ENCODE measurements at places on chromosomes 12 and 14.
A peak's percentile ranks its signal among the peaks of the same experiment; 100 is the strongest.

GRCh38 chr14:76957224-76957891 lies 71.2 kb downstream of the IRF2BPL start:
- DNase-seq = peak; percentile 30

GRCh38 chr12:116547955-116548501 lies 11.2 kb upstream of the MAP1LC3B2 start:
- DNase-seq = peak; percentile 53

GRCh38 chr12:5033883-5034282 lies 9.8 kb upstream of the KCNA5 start:
- no peak for DNase-seq

- no peak for DNase-seq
Measured at GRCh38 chr12:126474703-126475102, 1409.5 kb downstream of the AACS start.

DNA sequence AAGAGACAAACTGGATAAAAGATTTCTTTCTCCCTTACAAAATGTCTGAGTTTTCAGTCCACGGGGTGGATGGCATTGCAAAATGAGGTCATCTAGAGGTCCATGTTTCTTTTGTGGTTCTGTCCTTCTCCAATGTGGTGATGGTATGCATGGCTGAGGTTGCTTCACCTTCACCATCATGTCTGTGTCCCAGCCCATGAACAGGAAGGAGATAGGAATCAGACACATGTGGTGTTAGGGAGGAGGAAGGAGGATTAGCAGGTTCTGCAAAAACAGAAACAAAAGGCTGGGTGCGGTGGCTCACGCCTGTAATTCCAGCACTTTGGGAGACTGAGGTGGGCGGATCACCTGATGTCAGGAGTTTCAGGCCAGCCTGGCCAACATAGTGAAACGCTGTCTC lies 11.0 kb upstream of the AEBP2 start:
- no peak for DNase-seq

DNA sequence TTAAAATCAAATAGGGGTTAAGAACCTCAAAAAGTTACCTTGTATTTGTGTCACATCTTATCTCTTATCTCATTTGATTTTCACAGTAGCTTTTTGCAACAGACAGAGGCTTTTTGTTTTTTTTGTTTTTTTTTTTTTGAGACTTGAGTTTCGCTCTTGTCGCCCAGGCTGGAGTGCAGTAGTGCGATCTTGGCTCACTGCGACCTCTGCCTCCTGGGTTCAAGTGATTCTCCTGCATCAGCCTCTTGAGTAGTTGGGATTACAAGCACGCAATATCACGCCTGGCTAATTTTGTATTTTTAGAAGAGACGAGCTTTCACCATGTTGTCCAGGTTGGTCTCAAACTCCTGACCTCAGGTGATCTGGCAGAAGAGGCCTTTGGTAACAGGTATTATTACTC lies 25.7 kb downstream of the RDH12 start:
- no peak for DNase-seq

- no peak for DNase-seq
Measured at GRCh38 chr12:89370421-89370831, 18.1 kb upstream of the DUSP6 start.

GRCh38 chr12:127548123-127548553 lies 718.8 kb upstream of the TMEM132C start:
- DNase-seq = no peak

DNA sequence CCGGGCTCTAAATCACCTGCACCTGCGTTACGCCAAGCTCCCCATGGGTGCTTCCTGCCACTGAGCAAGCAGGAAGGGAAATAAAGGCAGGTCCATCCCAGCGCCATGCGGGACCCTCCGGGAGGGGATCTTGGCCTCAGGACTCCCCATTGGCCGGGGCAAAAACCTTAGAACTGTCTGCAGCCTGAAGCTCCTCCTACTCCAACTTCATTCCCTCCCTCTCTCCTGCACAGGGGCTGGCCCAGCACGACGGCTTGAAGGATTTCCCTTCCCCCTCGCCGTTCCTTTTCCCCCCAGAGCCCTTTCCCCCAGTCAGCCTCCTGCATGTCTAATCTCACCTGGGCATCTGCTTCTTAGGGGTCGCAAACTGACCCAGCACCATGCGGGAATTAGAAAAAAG lies 137.2 kb upstream of the NCOR2 start:
- DNase-seq = no peak

DNA sequence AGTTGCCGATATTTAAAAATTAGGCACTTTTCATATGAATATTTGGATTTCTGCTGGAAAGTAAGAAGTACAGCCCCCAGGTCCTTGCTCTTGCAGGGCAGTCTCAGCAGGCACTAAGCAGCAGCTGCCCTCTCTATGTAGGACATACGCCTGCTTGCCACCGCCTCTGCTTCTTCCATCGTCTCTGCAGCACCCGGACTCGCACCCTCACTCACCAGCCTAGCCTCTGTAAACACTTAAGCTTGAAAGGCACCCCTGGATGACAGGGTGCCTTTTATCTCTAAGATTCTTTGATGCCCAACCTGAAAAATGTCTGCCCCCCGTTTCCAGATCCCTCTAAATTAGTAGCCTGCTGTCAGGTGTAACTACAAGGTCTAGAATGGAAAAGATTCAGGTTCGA lies 19.0 kb downstream of the OTUB2 start:
- no peak for DNase-seq

- DNase-seq = no peak
Measured at GRCh38 chr14:90455100-90455571, 58.3 kb downstream of the CALM1 start.

DNA sequence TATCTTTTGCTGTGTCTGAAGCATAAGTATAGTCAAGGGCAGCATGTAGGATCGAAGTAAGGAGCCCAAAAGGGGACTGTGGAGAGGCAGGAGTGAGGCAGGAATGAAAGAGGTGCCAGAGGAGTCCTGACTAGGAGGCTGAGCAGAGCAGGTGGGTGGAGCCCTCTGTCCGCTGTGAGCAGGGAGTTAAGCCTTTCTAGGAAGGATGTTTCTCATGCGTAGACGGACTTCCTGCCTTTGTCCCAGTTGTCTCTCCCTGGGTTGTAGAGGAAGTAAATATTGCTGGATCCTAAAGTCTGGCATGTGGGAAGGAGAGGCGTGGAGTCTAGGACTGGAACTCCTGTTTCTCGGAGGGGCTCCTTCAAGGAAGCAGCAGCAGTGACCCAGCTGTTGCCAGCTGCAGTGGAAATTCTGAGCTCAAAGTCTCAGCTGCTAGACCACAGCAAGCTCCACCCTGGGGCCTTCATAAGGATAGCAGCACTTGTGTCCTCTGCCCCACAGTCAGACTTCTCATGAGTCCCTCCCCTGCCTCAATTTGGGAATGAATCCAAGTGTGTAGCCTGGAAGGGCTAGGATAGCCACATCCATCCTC lies 44.0 kb downstream of the RBMS2 start:
- DNase-seq = no peak

GRCh38 chr12:89703768-89704167 lies 4.9 kb downstream of the ATP2B1 start:
- no peak for DNase-seq

- DNase-seq = no peak
Measured at GRCh38 chr12:16562435-16562834, 43.5 kb downstream of the LMO3 start.

DNA sequence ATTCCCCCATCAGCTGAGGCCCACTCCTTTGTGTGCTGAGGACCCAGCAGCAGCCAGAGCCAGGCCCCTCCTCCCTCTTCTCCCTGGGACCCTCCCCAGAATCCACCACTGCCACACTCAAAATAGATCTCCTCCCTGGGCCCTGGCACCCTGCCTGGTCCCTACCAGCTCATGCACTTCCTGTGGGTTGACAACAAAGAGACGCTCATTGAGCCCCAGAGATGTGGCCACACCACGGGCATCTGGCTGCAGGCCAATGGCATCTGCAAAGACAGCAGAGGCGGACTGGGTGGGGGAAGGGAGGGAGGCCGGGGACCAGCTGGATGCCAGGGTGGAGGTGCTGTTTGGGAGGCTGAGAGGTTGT lies 16.0 kb upstream of the ENDOU start:
- peak; percentile 76 for DNase-seq

Data from CD4-positive, alpha-beta T cell treated with Interleukin-15 for 1 hour (primary cell).